HepG2 (cell line): ENCODE measurements at places on chromosomes 7 and 10. TPM values are rescaled to one million over a fixed set of nuclear protein-coding genes. Genes with fewer than 3 reads are reported as not detected.

- no peak for DNase-seq
Measured at GRCh38 chr10:17425584-17426262, 28.7 kb downstream of the ST8SIA6 start.

DNA sequence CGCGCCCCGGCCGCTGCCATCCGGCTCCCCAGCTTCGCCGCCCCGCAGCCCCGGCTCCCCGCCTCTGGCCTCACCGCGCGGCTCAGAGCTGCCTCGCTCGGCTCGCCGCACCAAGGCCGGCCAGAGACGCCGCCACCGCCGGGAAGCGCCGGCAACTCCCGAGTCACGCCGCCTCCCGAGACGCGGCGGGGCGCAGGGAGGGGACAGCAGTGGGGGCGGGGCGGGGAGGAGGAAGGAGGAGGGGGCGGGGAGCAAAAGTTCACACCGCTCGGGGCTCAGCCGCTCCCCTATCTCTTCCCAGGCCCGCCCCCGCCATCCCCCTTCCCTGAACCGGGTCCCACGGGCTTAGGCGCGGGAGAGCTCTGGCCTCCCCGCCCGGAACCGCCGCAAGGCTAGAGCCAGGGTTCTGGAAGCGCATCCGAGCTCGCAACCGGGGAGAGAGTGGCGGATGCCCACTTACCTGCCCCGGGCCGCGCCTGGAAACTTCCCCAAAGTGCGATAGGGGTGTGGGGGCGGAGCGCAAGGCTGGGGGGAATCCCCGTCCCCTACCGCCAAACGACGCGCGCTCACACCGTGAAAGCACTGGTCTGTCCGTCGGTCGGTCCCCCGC, 1.0 kb downstream of the CHST15 start:
- no peak for DNase-seq

- no peak for DNase-seq
Measured at GRCh38 chr10:74529205-74529604, 297.2 kb upstream of the KAT6B start.

DNA sequence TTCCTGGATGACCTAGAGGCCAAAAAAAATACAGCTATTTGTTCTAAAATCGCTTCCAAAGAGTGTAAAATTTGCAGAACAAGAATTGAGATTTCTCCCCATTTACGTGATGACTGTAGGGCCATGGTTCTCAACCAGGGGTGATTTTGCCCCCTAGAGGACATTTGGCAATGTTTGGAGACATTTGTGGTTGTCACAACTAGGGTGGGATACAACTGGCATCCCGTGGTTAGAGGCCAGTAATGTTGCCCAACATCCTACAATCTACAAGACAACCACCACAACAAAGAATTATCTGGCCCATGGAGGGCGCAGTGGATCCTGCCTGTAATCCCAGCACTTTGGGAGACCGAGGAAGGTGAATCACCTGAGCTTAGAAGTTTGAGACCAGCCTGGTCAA, 22.8 kb upstream of the MALSU1 start:
- peak; percentile 38 for DNase-seq

DNA sequence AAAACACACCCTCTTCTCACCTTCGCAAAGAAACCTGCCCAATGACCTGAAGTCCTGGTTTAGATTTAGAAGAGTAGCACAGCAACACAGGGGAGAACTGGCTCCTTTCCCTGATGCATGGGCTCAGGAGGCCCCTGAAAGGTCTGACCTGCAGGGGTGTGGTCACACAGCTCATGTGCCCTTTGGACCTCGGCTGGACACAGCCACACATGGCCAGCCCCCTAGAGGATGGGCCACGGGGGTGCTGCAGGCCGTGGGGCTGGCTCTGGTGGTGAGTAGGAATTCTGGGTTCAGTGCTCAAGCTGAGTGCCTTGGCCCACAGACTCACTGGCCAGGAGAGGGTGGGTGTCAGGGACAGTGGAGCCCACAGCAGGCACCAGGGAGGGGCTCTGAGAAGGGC, 118.5 kb upstream of the ADCY1 start:
- peak; percentile 55 for DNase-seq

GRCh38 chr10:26621243-26621888, 76.1 kb upstream of the PDSS1 start:
- no peak for DNase-seq

DNA sequence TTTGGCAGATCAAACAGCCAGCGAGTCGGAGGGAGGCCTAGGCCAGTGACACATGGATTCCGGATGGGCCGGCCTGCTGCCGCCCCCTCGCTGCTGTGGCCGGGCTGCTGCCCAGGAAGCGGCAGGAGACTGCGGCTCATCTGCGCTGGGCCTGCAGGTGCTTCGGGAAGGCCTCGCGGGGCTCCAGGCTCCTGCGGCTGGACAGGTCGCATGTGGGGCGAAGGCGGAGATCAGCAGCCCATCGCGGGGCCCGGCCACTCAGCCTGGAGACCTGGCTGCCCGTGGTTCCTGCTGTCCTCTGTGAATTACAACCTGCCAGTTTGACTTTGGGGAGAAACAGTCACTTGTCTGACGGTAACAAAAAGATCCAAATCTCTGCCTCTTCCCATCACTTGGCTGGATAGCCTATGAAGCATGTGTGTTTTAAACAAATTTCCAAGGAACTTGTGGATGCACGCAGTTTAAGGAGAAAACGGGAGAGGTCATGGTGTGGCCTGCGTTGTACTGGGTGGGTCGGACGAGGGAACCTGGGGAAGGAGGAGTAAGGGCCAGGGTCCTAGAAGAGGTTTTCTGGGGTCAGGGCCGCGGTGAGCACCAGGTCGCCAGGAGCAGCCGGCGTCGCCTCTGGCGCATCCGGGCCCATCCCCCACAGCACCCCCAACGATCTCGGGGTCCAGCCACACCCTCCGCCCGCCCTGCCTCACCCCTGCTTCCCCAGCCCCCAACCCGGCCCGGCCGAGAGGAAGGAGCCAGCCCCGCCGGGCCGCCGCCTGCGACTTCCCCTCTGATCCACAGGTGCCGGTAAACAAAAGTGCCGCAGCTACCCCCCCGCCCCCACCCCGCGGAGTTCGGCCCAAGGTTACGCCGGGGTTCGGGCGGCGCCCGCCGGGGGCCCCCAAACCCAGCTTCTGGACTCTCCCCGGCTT, 1.6 kb downstream of the SPOCK2 start:
- DNase-seq: peak; percentile 27

DNA sequence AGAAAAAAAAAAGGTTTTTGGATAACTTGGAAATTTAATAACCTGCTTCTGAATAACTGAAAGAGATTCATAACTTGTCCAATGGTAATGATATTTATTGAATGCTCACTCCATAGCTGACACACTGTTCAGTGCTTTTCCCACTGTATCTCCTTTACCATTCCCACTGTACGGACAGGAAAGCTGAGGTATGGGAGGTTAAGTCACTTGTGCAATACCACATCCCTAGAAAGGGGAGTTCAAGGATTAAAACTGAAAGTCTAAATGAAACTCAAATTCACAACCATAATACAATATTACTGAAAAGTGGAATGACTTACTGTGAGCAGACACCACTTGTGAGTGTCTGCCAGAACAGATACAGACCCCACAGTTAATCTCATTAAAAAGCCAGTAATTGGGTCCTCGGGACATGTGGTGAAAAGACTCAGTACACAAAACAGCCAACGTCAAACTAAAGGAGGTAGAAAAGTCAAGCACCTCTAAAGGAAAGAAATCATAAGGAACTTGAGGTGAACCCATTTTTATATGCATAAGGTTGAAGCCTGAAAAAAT, 13.8 kb upstream of the RHOBTB1 start:
- DNase-seq: no peak

DNA sequence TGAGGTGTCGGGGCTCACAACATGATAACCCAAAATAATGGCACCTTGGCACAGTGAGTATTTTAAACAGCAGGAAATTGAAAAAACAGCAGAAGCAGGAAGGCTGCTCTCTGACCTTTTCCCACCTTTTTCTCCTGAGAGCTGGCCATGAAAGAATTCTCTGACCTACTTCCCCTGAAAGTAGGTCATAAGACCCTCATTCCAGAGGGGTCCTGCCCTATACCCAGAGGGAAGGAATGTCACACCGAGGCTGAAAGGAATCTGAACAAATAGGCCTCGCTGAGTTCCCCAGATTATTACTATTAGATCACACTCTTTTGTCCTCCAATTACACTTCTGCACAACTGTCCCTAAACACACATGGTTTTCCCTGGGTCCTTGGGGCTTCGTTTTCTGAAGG, 18.8 kb downstream of the CPVL start:
- DNase-seq: no peak

The FAM221A gene
- not detected in 2 replicates for total RNA-seq

The PKD1L1 gene
- total RNA-seq: not detected in 2 replicates

The SPDYE9 gene
- not detected in 2 replicates for total RNA-seq

The SNCG gene
- 0.22 TPM in 1 of 2 replicates, not detected in the other for total RNA-seq

The IDI2 gene
- total RNA-seq: not detected in 2 replicates

The TSPAN14 gene
- total RNA-seq: 17.4 and 24.1 TPM in 2 replicates
